NCI-H2171 (cell line): ENCODE measurements at places on chromosomes 2 and 18.

- DNase-seq = no peak
Measured at GRCh38 chr2:27025281-27025800, 7.4 kb upstream of the TMEM214 start.

GRCh38 chr2:160731856-160732255 is 238.2 kb upstream of the RBMS1 start:
- no peak for DNase-seq

GRCh38 chr2:119808516-119809147 is 48.9 kb downstream of the PTPN4 start:
- no peak for DNase-seq

- DNase-seq = no peak
Measured at GRCh38 chr2:41701231-41701630, 346.6 kb upstream of the PKDCC start.

GRCh38 chr2:88818381-88818780 is 126.9 kb downstream of the RPIA start:
- DNase-seq = no peak

GRCh38 chr2:143524559-143525401 is 395.6 kb downstream of the ARHGAP15 start:
- no peak for DNase-seq

- DNase-seq = no peak
Measured at GRCh38 chr2:62663411-62663810, 42.1 kb upstream of the EHBP1 start.

GRCh38 chr2:216430811-216431530 is 18.7 kb downstream of the SMARCAL1 start:
- DNase-seq = no peak

DNA sequence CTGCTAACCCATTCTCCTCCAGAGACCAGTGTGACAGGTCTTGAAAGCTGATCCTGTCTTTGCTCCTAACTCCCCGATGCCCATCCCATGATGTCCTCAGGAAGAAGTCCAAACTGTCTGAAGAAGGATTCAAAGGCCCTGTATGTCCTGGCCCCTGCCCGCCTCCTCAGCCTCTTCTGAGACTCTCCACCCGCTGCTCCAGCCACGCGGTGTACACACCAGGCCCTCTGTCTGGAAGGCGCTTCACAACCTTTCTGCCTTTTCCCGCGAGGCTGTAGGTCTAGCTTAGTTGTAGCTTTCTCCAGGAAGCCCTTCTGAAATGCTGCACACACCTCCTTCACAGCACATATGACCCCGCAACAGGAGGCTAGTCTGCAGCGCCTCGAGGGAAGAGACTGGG is 23.5 kb upstream of the CRYBA2 start:
- no peak for DNase-seq
